ENCODE measurements at places on chromosomes 4 and X.

GRCh38 chr4:57158762-57159161 lies 48.6 kb upstream of the IGFBP7 start:
- no peak for DNase-seq

GRCh38 chr4:45692131-45692735 lies 431.6 kb downstream of the GABRG1 start:
- no peak for DNase-seq

- DNase-seq: no peak
These were observed 120.3 kb downstream of the EFHC2 start for GRCh38 chrX:44223150-44223549.

DNA sequence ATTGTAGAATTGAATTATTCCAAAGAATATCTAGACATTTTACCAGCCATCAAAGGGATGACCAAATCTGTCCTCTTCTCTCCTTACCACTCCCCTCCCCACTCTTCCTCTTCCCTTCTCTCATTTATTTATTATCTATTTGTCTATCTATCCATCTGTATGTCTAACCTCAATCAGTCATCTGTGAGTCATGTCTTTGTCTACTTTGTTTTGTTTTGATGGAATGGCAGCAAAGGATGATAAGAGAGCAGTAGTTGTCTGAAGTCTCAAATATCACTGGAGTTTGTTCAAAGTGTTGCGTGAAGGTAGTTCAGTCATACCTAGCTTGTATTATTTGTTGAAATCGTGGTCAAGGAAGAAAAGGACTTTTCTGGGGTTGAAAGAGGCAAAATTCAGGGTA lies 34.7 kb upstream of the PGRMC2 start:
- no peak for DNase-seq

GRCh38 chr4:149790172-149790907 lies 25.3 kb downstream of the IQCM start:
- DNase-seq: no peak

DNA sequence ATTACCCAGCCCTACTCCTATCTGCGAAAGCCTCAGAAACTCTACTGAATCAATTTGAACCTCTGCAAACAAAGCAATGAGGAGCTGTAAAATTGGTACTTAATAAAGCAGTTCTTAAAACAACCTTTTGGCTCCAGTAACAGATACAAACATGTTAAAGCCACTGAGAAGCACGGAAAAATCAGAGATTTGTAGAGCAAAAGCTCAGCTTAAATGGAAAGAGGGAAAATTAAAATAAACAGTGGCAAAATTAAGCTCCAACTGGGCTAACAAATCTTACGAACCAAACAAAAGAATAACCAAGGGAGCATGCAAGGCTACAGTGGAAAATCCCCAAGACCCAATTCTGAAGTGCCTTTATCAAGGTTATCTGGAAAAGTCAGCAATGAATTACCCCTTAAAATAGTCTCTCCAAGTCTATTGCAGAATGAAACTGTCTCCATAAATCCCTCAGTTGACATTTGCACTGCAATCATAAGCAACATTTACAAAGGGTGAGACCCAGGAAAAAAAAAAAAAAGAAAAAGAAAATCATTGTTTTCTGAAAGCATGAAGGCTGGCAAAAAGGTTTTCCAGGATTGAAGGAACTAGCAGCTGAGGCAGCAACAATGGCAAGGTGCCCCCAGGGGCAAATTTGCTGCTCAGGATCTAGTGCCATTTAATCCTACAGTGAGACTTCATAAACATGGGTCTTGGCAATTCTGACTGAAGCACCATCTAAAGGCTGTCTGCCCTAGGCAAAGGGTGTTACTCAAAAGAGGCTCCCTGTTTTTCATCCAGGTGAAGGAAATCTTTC lies 40.1 kb downstream of the USP46 start:
- DNase-seq: no peak

DNA sequence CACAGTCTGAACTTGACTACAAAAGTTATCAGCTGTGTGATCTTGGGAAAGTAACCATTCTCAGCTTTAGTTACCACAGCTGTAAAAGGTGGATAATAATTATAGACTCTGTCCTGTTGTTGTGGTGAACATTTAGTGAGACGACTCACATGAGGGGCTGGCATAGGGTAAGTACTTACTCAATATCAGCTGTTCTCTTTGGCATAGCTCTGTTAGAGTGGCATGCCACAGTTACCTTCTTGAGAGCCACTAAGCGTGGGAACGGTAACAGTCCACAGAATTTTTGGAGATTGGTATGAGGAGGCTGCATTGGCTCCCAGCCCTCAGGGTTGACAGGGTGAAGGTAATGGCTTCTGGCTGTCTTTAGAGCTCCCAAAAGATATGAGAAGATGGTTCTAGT lies 13.2 kb upstream of the HAND2 start:
- DNase-seq: no peak

GRCh38 chrX:57266275-57266674 lies 20.2 kb upstream of the FAAH2 start:
- no peak for DNase-seq

DNA sequence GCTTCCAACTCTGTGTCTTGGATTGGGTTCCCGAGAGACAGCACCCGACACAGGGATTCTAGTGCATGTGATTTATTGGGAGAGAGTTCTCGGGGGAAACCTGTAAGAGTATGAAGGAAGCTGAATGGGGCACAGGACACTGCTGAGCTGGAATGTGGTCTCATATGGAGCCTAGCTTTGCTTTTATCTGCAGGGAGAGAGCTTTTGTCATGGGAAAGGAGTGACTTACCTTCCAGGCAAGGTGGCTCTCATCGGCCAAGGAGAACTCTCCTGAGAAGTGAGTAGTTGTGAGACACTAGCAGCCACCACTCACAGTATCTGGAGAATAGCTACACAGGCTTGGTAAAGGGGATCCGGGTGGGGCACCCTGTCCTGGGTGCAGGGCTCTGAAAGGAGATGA lies 124.5 kb downstream of the NHS start:
- no peak for DNase-seq

GRCh38 chr4:145734031-145734430 lies 54.1 kb downstream of the C4orf51 start:
- DNase-seq: no peak

DNA sequence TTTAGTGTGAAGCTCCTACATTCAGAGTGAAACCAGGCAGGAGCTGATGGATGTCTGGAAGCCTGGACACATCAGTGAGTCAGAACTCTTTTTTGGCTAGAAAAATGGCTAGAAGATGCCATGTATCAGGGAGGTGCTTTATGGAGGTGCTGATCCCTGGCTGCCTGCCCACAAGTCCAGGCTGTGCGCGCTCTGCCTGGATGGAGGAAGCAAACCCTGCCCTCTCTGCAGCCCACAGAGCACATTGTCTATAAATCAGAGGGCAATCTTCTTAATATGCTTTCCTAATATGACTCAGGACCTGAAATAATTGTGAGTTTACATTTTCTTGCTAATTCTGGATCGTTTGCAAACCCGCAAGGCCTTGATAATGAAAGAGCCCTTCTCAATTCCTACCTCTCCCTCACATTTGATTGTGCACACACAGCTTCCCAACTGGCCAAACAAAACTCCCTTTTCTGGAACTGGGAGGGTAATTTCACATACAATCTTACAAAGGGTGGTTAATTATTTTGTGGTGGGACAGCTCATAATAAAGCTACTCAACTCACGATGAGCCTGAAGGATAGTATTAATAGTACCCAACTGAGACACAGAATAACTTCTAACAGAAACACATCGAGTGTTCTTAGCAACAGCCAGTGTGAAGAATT lies 11.7 kb downstream of the MFAP3L start:
- DNase-seq: no peak

GRCh38 chrX:14029039-14029424 lies 660 bp downstream of the GEMIN8 start:
- no peak for DNase-seq

DNA sequence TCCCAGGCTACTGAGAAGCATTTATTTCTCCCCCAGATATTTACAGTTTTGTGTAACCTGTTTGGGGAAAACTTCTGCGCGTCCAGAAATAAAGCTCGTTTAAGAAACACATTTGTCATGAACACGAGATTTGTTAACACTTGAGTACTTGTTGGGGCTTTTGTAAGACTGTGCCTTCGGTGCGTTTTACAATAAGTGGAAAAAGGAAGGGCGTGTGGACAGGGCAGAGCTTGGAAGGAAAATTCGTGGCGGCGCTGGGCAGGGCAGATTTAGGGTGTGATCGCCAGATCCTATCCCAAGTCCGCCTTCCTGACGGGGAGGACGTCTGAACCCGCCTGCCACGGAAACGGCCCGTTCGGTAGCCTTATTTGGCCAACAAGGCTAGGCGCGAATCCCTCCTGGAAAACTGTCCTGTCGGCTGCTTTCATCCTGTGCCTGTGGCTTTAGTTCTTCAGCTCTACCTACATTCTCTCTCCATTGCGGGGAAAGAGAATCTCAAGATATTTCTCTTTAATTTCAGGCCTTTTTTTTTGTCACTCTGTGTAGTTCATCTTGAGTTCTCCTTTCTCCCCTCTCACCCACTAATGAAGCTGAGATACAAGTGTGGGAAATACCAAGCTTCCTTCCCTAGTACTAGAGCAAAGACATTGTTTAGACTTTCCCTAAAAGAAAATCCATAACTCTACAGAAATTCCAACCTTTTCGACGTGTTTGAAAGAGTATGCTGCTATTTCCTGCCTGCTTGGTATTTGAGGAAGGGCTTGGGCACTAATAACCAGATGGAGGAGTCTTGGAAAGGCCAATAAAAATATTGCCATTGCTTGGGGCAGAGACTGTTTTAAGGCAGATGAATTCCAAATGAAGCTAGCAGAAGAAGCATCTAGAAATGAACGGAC lies 982 bp downstream of the PDLIM5 start:
- peak; percentile 8 for DNase-seq

- DNase-seq: no peak
These were observed 317.3 kb downstream of the PPP1R2C start for GRCh38 chrX:42460706-42461105.

GRCh38 chrX:10854594-10854993 lies 234.2 kb upstream of the MID1 start:
- no peak for DNase-seq

DNA sequence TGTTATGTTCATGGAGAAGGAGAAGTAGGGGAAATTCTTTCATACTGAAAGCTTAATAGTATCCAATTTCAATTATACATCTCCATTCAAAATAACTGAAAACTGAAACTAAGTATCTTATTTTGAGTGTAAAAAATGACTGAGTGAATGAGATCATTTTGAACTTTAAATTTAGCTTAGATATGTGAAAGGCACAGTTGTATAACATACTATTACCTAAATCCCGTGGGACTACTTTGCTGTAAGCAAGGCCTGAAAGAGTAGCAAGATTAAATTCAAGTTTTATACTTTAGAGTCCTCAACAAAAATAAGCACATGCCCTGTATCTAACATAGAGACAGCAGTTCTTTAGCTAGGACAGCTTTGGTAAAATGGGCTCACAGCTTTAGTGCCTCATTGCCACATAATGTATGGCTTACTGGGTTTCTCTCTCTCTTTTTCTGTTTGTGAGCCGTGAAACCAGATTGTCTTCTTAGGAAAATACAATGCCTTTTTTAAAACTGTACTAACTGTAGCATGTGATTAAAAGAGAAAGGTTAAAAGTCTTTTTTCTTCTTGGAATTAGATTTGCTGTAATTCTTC lies 43.2 kb downstream of the GSTCD start:
- DNase-seq: no peak

Measured in occipital lobe (tissue), 3 donors.